Myometrial cell (primary cell): ENCODE measurements at places on chromosomes 1 and 21. TPM values are rescaled to one million over a fixed set of nuclear protein-coding genes. Genes with fewer than 3 reads are reported as not detected.

The ITLN2 gene
- total RNA-seq = not detected in 2 replicates

The GABRD gene
- not detected in 2 replicates for total RNA-seq

The PDZK1 gene
- 0.53 and 2.0 TPM in 2 replicates for total RNA-seq

The TRIM67 gene
- total RNA-seq = not detected in 2 replicates

The C1orf141 gene
- total RNA-seq = not detected in 2 replicates
